ENCODE measurements at places on chromosomes 4 and X.

GRCh38 chrX:110420771-110421499 lies 62.3 kb downstream of the RTL9 start:
- no peak for DNase-seq

DNA sequence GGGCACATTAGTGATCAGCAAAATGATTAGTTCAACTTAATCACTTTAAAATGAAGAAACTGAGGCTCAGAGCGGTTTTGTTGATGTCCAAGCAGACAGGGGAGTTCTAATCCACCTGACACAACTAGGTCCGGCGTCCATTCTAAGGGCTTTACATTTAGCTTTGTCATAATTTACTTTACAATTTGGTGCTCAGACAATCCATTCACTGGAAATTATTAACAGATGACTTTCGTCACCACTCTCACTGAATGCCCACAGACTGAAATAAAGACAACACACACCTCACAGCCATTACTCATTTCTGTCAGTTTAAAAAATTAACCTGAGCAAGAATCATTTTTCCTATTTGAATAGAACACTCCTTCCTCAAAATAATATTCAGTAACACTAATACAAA lies 10.8 kb downstream of the NR3C2 start:
- DNase-seq, result no peak

GRCh38 chr4:85828027-85828890 lies 353.3 kb downstream of the ARHGAP24 start:
- no peak for DNase-seq

GRCh38 chr4:24551492-24552289 lies 32.7 kb downstream of the DHX15 start:
- DNase-seq, result no peak

GRCh38 chr4:10737337-10737736 lies 52.8 kb upstream of the CLNK start:
- DNase-seq, result no peak

DNA sequence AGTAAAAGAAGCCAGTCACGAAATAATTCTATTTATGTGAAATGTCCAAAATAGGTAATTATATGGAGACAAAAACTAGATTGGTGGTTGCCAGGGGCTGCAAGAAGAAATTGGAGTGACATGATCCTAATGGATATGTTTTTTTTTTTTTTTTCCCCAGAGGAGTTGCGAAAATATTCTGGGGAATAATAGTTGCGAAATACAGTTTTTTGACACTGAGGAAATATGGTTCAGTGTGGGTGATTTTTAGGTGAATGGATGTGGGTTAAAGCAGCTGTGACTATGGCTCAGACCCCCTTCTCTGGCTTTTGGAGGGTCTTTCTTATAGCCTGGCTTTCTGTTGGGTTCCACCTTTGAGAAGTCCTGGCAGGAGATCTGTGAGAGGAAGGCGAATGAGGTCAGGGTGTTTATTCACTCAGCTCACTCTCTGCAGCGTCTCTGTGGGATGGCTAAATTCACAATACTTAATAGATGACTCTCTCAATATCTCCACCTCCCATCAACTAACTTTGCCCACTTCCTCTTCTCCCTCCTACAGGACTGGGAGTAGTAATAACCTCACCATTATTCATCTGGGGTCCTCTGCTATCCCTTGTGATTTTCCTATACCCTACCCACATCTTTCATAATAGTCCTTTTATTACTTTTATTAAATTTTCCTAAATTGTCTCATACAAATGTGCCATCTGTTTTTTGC lies 15.3 kb upstream of the RAB9B start:
- DNase-seq, result no peak

- no peak for DNase-seq
These were observed 1136.9 kb upstream of the PRKX start for GRCh38 chrX:4850312-4850711.

GRCh38 chr4:25795566-25796454 lies 67.0 kb downstream of the SEL1L3 start:
- DNase-seq, result no peak
